Activated T-helper 2 cell treated with anti-CD3 and anti-CD28 coated beads, Interferon-gamma antibody, Interleukin-2, Interleukin-4, amounts not matched to agents 10 μg/mL and 5 μg/mL and 100 μg/mL, durations not matched to agents 14 hours and 24 hours and 36 hours (primary cell): ENCODE measurements at places on chromosomes 3 and 15. TPM values are rescaled to one million over a fixed set of nuclear protein-coding genes. Genes with fewer than 3 reads are reported as not detected.
A peak's percentile ranks its signal among the peaks of the same experiment; 100 is the strongest.

DNA sequence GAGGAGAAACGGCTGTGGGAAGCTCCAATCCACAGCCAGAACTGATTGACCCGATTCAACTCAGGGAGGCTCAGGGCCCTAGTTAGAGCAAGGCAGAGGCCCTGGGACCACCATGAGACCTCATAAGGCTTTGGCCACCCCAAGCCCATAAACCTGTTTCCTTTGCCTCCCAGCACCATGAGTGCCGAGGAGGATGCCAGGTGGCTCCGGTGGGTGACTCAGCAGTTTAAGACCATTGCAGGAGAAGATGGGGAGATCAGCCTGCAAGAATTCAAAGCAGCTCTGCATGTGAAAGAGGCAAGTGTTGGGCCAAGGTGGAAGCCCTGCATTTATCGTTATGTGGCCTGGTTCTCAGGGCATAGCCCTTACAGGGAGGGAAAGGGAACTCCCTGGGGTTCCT, 11.9 kb downstream of the NOX5 start:
- peaks cover 27% of the 10 kb centered on the region for H3K27me3 ChIP-seq
- H3K36me3 ChIP-seq, result no peaks in the 10 kb centered on the region
- no peak overlapping the region for H3K27ac ChIP-seq
- no peaks in the 10 kb centered on the region for H3K4me1 ChIP-seq
- H3K4me3 ChIP-seq, result no peak overlapping the region
- no peak for DNase-seq

GRCh38 chr3:168984872-168985271, 678.6 kb downstream of the MECOM start:
- DNase-seq, result no peak
- no peaks in the 10 kb centered on the region for H3K27me3 ChIP-seq
- H3K4me1 ChIP-seq, result no peaks in the 10 kb centered on the region
- no peak overlapping the region for H3K4me3 ChIP-seq
- no peaks in the 10 kb centered on the region for H3K36me3 ChIP-seq

- no peak overlapping the region for H3K4me3 ChIP-seq
- peaks cover 12% of the 10 kb centered on the region for H3K27me3 ChIP-seq
- no peak for DNase-seq
- peaks cover 23% of the 10 kb centered on the region for H3K4me1 ChIP-seq
- H3K27ac ChIP-seq, result no peak overlapping the region
These were observed 13.0 kb downstream of the SLC9A9 start for GRCh38 chr3:143835312-143835711.

GRCh38 chr15:70493376-70493775, 270.0 kb downstream of the UACA start:
- H3K4me3 ChIP-seq, result no peak overlapping the region
- peak overlapping the region; percentile 94 for H3K27ac ChIP-seq
- no peak for DNase-seq
- H3K4me1 ChIP-seq, result peaks cover 66% of the 10 kb centered on the region
- no peaks in the 10 kb centered on the region for H3K36me3 ChIP-seq

DNA sequence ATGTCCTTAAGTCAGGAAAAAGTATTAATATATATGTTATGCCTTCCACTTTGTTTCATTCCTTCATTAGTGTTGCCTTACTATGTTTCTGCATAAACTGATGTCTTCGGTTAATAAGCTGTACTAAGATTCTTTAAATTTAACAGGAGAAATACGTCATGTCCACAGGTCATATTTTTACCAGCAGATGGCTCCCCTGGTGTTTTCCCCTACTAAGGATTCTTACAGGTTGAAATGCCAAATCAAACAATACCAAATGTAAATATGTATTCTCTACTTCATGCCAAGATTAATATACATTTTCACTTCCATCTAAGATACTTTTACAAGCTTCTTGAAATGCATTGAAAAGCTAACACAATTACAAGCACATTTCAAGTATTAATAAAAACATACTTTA, 1602.1 kb downstream of the SI start:
- no peaks in the 10 kb centered on the region for H3K36me3 ChIP-seq
- H3K27me3 ChIP-seq, result no peaks in the 10 kb centered on the region
- H3K4me3 ChIP-seq, result no peak overlapping the region
- H3K27ac ChIP-seq, result no peak overlapping the region
- no peak for DNase-seq
- H3K4me1 ChIP-seq, result no peaks in the 10 kb centered on the region

DNA sequence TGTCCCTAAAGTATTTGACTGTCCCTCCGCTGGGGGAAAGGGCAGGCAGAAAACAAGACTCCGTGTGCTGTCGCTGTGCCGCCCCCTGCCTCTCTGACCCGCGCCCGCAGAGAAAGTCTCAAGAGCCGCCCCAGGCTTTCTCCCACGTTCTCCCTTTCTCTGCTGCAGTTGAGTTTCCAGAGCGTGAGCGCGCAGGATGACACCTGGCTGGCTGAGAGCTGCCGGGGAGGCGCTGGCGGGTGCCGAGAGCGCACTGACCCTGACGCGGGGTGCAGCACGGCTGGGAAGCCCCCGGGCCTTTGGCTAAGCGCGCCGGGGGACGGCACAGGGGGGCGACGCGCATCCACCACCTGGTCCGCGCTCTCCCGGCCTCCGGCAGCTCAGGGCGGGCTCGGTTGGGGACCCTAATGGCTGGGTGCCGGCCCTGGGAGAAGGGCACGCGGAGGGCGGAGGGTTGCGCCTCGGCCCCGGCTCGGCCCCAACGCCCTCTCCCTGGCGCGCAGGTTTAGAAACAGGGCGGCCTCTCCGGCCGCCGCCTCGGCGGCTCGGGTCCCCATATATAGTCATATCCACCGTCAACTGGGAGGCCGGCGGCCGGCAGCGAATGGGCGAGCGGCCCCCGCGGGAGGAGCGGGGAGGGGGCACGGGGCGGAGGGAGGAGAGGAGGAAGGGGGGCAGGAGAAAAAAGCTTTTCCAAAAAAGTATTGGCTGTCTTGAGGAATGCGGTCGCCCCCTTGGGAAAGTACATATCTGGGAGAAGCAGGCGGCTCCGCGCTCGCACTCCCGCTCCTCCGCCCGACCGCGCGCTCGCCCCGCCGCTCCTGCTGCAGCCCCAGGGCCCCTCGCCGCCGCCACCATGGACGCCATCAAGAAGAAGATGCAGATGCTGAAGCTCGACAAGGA, at the start of gene TPM1:
TPM1 (plus strand) TSS at position 774 of the 903 bp plus-strand sequence; CDS start at position 857, 83 bp downstream.
- peaks cover 4% of the 10 kb centered on the region for H3K4me1 ChIP-seq
- no peak for DNase-seq
- no peaks in the 10 kb centered on the region for H3K36me3 ChIP-seq
- peak within 1 kb of the TSS; percentile 68 for H3K4me3 ChIP-seq

DNA sequence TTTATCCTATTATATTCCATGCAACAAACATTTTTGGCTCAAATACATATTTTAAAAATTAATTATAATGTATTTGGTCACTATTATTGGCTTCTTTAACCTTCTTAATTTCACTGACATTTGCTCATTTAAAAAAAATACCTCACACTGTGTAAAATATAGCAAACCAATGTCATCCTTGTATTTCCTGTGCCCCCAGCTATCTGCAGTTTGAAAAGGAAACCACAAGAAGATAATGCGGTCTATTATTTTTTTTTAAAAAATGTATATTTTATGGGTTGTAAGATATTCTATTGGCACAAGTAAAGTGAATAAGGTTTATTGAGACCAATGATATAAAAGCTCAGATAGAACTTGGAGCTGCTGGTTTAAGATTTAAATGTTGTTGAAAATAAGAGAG, 904.2 kb downstream of the SI start:
- no peak overlapping the region for H3K4me3 ChIP-seq
- H3K27ac ChIP-seq, result no peak overlapping the region
- H3K4me1 ChIP-seq, result no peaks in the 10 kb centered on the region
- DNase-seq, result no peak
- no peaks in the 10 kb centered on the region for H3K36me3 ChIP-seq
- no peaks in the 10 kb centered on the region for H3K27me3 ChIP-seq

- H3K27ac ChIP-seq, result no peak overlapping the region
- no peak for DNase-seq
- peaks cover 58% of the 10 kb centered on the region for H3K4me1 ChIP-seq
- peaks cover 58% of the 10 kb centered on the region for H3K36me3 ChIP-seq
- no peak overlapping the region for H3K4me3 ChIP-seq
- H3K27me3 ChIP-seq, result no peaks in the 10 kb centered on the region
These were observed 156.5 kb upstream of the SLC2A2 start for GRCh38 chr3:171183042-171183441.

- no peak overlapping the region for H3K27ac ChIP-seq
- H3K27me3 ChIP-seq, result no peaks in the 10 kb centered on the region
- H3K36me3 ChIP-seq, result no peaks in the 10 kb centered on the region
- no peak for DNase-seq
- H3K4me3 ChIP-seq, result no peak overlapping the region
- no peaks in the 10 kb centered on the region for H3K4me1 ChIP-seq
These were observed 23.9 kb downstream of the VGLL3 start for GRCh38 chr3:86967062-86967461.

Gene PRR23C
- not detected in 2 replicates for total RNA-seq

Gene RAB7A
- total RNA-seq, result 320 and 322 TPM in 2 replicates

Gene ZSCAN29
- 31.4 and 33.1 TPM in 2 replicates for total RNA-seq

Gene LRRC3B
- total RNA-seq, result not detected in 2 replicates

Gene CDV3
- 288 and 295 TPM in 2 replicates for total RNA-seq

Gene EPHA3
- not detected in 2 replicates for total RNA-seq
